ENCODE measurements at places on chromosomes 4 and X.

- no peak for DNase-seq
These were observed 643 bp downstream of the SRP72 start for GRCh38 chr4:56468097-56468422.

DNA sequence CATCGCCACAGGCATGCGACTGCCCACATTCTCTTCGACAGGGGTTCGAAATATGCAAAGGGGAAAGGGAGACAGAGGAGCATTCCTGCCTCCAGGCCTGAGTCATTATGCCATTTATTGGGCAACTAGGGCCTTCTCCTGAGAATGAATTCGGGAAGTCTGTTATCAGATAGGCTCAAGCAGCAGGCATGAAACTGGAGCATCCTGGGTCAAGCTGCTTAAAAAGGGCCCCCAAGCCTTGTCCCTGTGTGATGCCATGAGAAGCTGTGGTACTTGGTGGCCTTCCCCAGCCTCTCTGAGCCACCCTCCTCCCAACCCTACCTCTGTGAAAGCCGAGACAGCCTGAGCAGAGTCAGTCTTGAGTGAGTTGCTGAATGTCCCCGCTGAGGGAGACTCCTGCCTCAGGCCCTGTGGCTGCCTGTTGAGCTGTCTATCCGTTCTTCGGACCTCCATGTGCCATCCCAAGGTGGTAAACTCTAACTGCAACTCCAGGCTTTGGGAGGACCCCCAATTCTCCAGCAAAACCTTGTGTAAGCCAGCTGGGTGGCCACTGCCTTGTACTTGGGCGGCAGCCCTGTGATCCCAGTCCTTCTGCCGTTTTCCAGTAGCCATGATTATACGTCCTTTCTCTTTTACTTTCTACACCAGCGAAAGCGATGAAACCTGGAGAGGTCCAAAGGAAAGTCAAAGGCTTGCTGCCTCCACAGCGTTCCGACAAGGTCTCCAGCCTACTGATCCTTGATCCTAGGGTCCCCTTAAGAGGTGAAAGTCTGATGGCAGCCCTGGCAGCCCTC lies 37.7 kb downstream of the NBDY start:
- DNase-seq, result no peak

GRCh38 chr4:88320780-88321373 lies 36.5 kb upstream of the PPM1K start:
- DNase-seq, result no peak

DNA sequence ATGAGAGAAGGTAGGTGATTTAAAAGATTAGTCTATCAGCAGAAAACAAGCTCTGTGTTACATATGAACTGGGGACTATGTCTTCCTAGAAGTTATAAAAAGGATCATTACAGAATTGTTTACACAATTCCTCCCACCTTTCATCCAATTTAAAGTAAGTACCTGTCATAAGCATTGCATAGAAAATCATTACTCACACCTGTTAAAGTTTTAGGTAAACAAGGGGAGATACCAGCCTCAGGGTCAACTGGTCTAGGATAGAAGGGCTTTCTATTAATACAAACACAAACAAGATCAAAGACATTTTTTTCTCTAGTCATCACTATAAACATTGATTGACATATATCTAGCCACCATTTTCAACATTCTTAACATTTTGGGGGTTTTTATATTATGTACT lies 333.9 kb downstream of the ARHGAP24 start:
- no peak for DNase-seq

GRCh38 chr4:150569384-150569987 lies 12.5 kb upstream of the MAB21L2 start:
- no peak for DNase-seq

- no peak for DNase-seq
These were observed 7.2 kb downstream of the IL15 start for GRCh38 chr4:141643557-141643956.

DNA sequence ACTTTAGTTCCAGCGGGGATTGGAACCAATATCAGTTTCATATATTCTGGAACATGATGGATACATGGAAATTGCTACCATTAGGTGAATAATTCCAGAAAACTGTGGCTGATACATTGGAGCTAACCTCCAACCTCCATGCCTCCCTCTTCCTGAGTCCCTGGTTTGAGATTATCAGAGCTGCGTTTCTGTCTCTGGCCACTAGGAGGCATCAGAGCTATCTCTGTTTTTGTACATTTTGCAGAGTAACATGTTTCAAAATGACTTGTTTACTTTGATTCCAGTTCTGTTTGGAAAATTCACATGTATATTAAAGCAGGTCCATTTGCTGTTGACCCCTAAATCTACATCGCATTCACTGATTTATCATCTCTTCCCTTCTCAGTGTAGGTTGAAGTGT lies 2.4 kb upstream of the RAB40AL start:
- DNase-seq, result no peak

- no peak for DNase-seq
These were observed 358.3 kb downstream of the GABRG1 start for GRCh38 chr4:45765521-45765920.

DNA sequence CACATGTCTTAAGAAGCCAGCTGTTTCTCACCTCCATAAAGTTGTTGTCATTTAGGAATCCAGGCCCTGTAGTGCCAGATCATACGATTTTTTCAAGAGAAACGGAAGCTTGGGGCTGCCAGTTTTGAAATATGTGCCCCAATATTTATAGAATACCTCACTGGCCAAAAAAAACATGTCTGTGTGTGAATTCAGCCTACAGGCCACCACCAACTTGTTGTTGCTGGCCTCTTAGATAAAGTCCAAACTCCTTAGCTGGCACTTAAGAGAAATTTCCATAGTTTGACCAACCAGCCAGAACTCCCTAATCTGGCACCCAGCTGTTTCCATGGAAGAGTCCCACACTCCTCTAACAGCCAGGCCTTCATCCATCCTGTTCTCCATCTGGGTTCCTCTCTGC lies 74.1 kb downstream of the WDR19 start:
- no peak for DNase-seq

DNA sequence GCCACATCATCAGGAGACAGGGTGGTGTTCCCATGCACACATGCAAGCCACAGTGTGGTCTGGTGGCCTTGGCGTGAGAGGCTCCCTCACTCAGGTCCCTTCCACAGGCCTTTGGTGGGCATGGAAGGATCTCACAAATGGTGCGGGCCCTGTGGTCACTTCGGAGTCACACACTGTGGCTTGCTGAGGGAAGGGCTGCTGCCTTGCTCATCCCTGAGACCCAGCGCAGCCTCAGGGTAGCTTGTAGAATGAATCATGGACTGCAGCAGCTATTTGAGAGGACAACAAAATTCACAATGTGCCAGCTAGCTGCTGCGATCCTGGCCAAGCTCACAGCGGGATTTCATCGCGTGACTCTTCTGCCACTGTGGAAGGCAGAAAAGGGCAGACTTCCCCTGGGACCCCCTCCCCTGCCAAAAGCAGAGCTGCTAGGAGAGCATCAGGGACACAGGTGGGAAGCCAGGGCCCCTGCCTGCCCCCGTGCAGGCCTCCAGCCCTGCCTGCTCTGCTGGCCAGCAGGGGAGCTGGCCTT lies 106.4 kb downstream of the ABLIM2 start:
- DNase-seq, result no peak

DNA sequence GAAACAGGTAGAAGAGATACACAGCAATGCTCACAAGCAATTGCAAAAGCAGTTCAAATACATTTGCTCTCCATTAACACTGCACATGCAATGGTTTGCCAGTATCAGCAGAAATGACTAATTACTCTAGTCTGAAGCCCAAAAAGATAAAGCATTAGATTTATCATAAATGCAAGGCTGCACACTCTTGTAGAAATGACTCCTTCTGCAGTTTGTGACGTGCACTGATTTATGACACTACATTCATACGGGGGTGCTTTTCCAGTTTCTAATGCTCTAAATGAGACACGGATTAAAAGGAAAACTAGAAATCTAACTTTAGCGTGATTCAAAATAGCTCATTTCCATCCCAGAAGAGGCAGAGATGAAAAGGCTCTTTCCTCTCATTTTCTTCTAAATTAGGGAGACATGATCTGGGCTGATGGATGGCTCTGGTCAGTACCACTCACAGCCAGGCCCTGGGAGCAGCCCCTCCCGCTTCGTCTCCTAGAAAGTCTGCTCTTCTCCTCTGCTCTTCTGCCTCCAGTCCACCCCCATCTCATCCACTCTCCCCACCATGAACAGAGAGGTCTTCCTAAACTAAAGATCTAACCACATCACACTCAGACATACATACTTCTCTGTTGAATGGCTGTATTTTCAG lies 33.2 kb downstream of the PPP2R2C start:
- DNase-seq, result no peak
